ENCODE measurements at places on chromosomes 3 and 15. TPM values are rescaled to one million over a fixed set of nuclear protein-coding genes. Genes with fewer than 3 reads are reported as not detected.

Gene RTP4
- total RNA-seq: not detected

Gene KCNMB3
- total RNA-seq: 0.91 TPM

Gene ZCWPW2
- not detected for total RNA-seq

Gene C3orf70
- not detected for total RNA-seq

Gene CLSTN2
- total RNA-seq: 0.06 TPM

Gene FSIP1
- 0.51 TPM for total RNA-seq

Gene GPR87
- 1.2 TPM for total RNA-seq

Gene KIF23
- total RNA-seq: 91.2 TPM

Gene MYH15
- 0.26 TPM for total RNA-seq

Gene DCUN1D1
- 18.7 TPM for total RNA-seq

Gene CFAP91
- 0.27 TPM for total RNA-seq

Gene ECE2
- total RNA-seq: not detected

Gene GPR171
- not detected for total RNA-seq

Gene CDC25A
- total RNA-seq: 10.6 TPM

Gene APEH
- 65.2 TPM for total RNA-seq

Gene MOBP
- 0.02 TPM for total RNA-seq

Gene GRAMD1C
- total RNA-seq: 1.4 TPM

Gene HIGD2B
- total RNA-seq: not detected

Gene ZPLD1
- 0.05 TPM for total RNA-seq

Gene KNL1
- total RNA-seq: 6.4 TPM

Gene BOC
- total RNA-seq: 7.5 TPM

Gene IL17RE
- 1.0 TPM for total RNA-seq

Gene CACNA2D3
- total RNA-seq: 0.05 TPM

Gene CLDN16
- total RNA-seq: 0.06 TPM

Data from A549 treated with DMSO at 1 μM for 4 hours (cell line).